ENCODE measurements at places on chromosomes 7 and 10. TPM values are rescaled to one million over a fixed set of nuclear protein-coding genes. Genes with fewer than 3 reads are reported as not detected.

GSDME gene
- total RNA-seq, result 6.2 TPM

CPEB3 gene
- total RNA-seq, result 1.8 TPM

ASCC1 gene
- 68.9 TPM for total RNA-seq

GCK gene
- 0.53 TPM for total RNA-seq

TBXAS1 gene
- total RNA-seq, result 5.1 TPM

- H3K36me3 ChIP-seq, result no peaks in the 10 kb centered on the region
- no peak overlapping the region for H3K4me3 ChIP-seq
- DNase-seq, result peak; percentile 81
- no peak overlapping the region for H3K27ac ChIP-seq
These were observed 15.4 kb downstream of the GPNMB start for GRCh38 chr7:23261843-23262452.

GRCh38 chr10:117533507-117534281 lies 8.9 kb upstream of the EMX2 start:
- H3K4me3 ChIP-seq, result no peak overlapping the region
- DNase-seq, result no peak
- peaks cover 9% of the 10 kb centered on the region for H3K4me1 ChIP-seq

DNA sequence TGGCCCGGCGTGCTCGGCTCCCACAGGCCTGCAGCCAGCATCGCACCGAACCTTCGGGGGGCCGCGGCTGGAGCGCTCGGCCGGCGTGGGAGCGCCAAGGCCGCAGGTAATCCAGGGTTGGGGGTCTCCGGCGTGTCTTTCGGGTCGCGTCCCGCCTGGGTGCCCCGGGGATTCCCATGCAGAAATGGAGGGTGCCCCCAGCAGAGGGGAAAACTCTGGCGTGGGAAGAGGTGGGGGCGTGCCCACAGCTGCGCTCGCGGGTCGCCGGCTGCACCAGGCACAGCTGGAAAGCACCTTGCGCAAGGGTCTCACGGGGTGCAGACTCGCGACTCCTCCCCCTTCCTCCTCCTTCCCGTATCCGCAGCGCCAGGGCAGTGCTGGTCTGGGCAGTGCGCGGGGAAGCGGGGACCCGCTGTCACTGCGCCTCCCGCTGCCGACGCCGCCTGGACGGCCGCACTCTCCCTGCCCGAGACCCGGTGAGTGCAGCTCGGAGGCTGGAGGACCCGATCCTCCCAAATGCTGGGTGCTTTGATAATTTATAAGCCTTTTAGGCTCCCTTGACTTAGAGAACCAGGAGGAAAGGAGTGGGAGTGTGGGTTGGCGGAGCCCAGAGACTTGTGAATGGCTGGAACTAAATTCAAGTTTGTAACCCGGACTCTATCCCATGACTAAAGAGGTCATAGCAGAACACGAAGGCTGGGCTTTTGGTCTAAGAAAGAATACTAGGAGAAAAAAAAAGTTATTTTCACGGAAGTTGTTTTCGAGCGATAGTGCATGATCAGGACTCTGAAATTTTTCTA lies 489 bp downstream of the MAP3K8 start:
- H3K4me1 ChIP-seq, result peaks cover 51% of the 10 kb centered on the region
- peak overlapping the region; percentile 74 for H3K27ac ChIP-seq
- H3K27me3 ChIP-seq, result no peaks in the 10 kb centered on the region
- H3K4me3 ChIP-seq, result peak overlapping the region; percentile 92
- peak; percentile 82 for DNase-seq
- H3K36me3 ChIP-seq, result peaks cover 25% of the 10 kb centered on the region

DNA sequence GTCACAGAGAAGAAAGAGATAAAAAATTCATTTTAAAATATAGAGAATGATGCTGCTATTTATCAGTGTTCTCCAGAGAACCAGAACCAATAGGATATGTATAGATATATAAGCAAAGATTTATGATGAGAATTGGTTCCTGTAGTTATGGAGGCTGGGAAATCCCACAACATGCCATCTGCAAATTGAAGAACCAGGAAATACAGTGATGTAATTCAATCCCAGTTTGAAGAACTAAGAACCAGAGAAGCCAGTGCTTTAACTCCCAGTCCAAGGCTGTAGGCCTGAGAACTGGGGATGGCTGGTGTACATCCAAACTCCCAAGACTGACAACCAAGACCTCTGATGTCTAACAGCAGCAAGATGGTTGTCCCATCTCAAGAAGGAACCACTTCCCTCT lies 192.9 kb upstream of the PLXDC2 start:
- no peaks in the 10 kb centered on the region for H3K4me1 ChIP-seq
- no peak for DNase-seq
- no peaks in the 10 kb centered on the region for H3K36me3 ChIP-seq
- H3K27ac ChIP-seq, result no peak overlapping the region

- no peaks in the 10 kb centered on the region for H3K4me1 ChIP-seq
- H3K4me3 ChIP-seq, result no peak overlapping the region
- no peak overlapping the region for H3K27ac ChIP-seq
- H3K36me3 ChIP-seq, result no peaks in the 10 kb centered on the region
These were observed 149.8 kb downstream of the AMPH start for GRCh38 chr7:38481401-38481800.

GRCh38 chr7:79454361-79454960 lies 994 bp upstream of the MAGI2 start:
- peaks cover 5% of the 10 kb centered on the region for H3K4me1 ChIP-seq
- peaks cover 45% of the 10 kb centered on the region for H3K27me3 ChIP-seq
- no peak overlapping the region for H3K4me3 ChIP-seq
- no peak for DNase-seq
- no peak overlapping the region for H3K27ac ChIP-seq

DNA sequence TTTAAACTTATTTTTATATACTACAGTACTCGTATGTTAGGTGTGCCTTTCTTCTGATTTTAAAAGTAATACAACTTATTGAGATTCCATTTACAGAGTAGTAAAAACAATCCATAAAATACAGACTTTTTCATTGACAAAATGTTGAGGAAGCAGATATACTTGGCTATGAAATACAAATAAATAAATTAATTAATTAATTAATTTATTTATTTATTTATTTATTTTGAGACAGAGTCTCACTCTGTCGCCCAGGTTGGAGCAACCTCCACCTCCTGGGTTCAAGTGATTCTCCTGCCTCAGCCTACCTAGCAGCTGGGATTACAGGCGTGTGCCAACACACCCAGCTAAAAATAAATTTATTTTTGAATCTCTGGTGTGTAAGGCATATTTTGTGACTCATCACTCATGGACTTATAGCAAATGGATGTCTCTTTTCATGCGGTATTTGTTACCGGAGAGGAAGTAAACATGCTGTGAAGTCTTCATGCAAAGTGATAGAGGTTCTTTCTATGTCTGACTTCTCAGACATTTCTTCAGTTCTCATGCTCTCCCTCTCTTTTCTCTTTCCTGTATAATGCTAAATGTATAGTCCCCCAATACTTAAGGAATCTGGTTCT lies 20.2 kb upstream of the SRPK2 start:
- no peaks in the 10 kb centered on the region for H3K27me3 ChIP-seq
- H3K27ac ChIP-seq, result no peak overlapping the region
- no peak overlapping the region for H3K4me3 ChIP-seq
- DNase-seq, result no peak
- H3K36me3 ChIP-seq, result no peaks in the 10 kb centered on the region
- no peaks in the 10 kb centered on the region for H3K4me1 ChIP-seq

GRCh38 chr7:130908345-130909160 lies 174.5 kb upstream of the KLF14 start:
- H3K36me3 ChIP-seq, result peaks cover 87% of the 10 kb centered on the region
- peak overlapping the region; percentile 99 for H3K27ac ChIP-seq
- H3K4me1 ChIP-seq, result peaks cover 83% of the 10 kb centered on the region
- no peak for DNase-seq
- peak overlapping the region; percentile 88 for H3K4me3 ChIP-seq

- H3K36me3 ChIP-seq, result peaks cover 4% of the 10 kb centered on the region
- DNase-seq, result no peak
- H3K4me1 ChIP-seq, result peaks cover 8% of the 10 kb centered on the region
- no peaks in the 10 kb centered on the region for H3K27me3 ChIP-seq
- no peak overlapping the region for H3K4me3 ChIP-seq
- no peak overlapping the region for H3K27ac ChIP-seq
These were observed 116.3 kb downstream of the CUX1 start for GRCh38 chr7:101933688-101934121.

DNA sequence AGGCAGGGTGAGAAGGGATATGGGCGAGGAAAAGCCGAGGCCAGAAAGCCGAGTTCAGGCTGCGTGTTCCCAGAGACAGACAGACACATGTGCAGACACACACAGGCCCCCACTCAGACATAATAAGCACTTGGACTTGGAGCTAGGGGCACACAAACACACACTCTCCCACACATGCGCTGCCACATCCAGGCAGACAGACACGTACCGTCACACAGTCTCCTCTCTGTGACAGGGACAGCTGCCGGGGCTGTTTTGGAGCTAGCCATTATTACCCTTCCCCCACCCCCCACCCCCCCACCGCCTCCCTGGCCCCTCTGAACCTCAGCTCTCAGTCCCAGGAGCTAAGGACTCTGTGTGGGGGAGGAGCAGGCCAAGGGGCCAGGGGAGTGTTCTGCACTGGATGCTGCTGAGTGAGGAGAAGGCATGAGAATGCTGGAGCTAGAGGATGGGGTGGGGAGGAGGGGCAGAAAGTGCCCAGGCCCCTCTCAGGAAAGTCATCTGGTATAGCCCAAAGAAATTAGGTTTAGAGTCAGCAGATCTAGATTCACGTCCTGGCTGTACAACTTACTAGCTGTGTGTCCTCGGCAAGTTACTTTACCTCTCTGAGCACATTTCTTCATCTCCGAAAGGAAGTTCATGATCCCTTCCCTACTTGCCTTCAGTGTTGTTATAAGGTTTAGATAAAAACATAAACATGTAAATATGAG lies 6.3 kb downstream of the PITX3 start:
- DNase-seq, result no peak
- no peak overlapping the region for H3K4me3 ChIP-seq
- H3K27me3 ChIP-seq, result peaks cover 27% of the 10 kb centered on the region
- H3K27ac ChIP-seq, result no peak overlapping the region
- H3K36me3 ChIP-seq, result no peaks in the 10 kb centered on the region
- peaks cover 8% of the 10 kb centered on the region for H3K4me1 ChIP-seq

GRCh38 chr7:23533238-23533604 lies 1.4 kb upstream of the TRA2A start:
- peaks cover 30% of the 10 kb centered on the region for H3K4me1 ChIP-seq
- H3K36me3 ChIP-seq, result peaks cover 32% of the 10 kb centered on the region
- no peaks in the 10 kb centered on the region for H3K27me3 ChIP-seq
- peak overlapping the region; percentile 100 for H3K27ac ChIP-seq

DNA sequence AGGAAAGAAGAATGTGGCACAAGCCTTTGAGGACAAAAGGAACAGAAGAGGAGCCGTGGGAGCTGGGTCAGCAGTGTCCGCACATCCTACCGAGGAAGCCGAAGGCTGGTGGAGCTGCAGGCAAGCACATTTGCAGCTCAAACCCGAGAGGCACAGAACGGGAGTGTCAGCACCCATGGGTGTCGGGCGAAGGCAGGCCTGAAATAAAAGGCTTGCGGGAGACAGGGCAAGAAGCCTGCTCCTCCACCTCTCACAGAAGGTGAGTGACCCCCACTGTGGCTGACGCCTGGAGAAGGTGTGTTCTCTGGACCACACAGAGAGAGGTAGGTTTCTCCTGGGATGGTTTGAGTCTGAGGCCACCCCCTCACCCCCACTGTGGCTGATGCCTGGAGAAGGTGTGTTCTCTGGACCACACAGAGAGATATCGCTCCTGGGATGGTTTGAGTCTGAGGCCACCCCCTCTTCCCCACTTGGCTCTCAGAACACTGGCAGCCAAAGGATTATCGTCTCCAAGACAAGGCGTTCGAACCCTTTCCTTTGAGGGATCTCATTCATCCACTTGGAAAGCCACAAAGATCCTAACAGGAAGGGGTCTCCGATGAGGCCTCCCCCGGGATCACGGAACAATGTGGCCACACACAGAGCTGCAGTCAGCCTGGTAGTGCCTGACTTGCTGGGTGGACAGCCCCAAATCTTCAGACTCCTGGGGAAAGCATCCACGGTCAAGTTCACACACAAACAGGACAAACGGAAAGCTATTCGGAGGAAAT lies 21.6 kb upstream of the GTPBP4 start:
- H3K36me3 ChIP-seq, result no peaks in the 10 kb centered on the region
- DNase-seq, result no peak
- H3K4me1 ChIP-seq, result peaks cover 7% of the 10 kb centered on the region
- no peak overlapping the region for H3K4me3 ChIP-seq
- peaks cover 5% of the 10 kb centered on the region for H3K27me3 ChIP-seq
- H3K27ac ChIP-seq, result no peak overlapping the region

GRCh38 chr7:28490831-28491230 lies 78.5 kb downstream of the CREB5 start:
- no peak overlapping the region for H3K4me3 ChIP-seq
- no peaks in the 10 kb centered on the region for H3K4me1 ChIP-seq
- no peak for DNase-seq
- peaks cover 17% of the 10 kb centered on the region for H3K27me3 ChIP-seq
- no peak overlapping the region for H3K27ac ChIP-seq
- no peaks in the 10 kb centered on the region for H3K36me3 ChIP-seq

DNA sequence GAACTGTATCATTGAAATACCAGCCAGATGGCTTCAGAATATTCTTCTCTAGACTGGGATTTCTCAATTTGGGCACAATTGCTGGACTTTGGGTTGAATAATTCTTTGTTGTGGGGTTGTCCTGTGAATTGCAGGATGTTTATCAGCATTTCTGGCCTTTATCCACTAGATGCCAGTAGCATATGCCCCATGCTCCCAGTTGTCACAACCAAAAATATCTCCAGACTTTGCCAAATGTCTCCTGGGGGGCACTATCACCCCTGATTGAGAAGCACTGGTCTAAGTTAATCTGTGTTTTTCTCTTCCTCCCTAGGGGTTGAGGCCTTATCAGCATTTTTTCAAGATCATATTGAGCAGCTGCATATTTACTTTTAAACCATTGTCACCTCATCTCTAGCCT lies 204.9 kb upstream of the SP8 start:
- no peak overlapping the region for H3K27ac ChIP-seq
- H3K27me3 ChIP-seq, result peaks cover 2% of the 10 kb centered on the region
- H3K36me3 ChIP-seq, result no peaks in the 10 kb centered on the region
- no peaks in the 10 kb centered on the region for H3K4me1 ChIP-seq

DNA sequence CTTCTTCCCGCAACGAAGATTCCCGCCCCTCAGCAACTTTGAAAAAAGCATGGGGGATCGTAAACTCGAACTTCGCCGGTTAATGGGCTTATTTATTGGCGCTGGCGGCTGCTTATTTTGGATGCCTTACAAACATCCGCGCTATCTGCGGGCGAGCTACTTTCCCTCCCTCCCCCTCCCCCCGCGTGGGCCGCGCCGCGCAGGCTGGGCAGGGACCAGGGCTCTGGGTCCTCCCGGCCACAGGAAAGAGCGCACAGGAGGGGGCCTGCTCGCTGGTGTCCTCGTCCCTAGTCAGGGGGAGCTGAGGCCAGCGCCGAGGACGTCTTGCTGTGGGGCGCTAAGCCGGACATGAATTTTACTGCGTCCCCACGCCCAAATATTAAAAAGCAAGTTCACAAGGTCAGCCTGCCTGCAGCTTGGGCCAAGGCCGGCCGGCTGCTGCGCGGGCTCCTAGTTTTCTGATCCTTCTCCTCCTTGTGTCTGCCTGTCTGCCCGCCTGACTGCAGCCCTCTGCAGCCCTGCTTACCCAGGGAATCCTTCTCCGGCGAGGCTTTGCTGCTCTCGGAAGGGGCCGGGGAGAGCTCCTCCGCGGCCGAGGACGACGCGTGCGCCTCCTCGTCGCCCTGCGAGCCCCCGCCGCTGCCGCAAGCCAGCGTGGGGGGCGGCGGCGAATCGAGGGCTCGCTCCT lies 1.2 kb downstream of the HOXA10 start:
- no peaks in the 10 kb centered on the region for H3K36me3 ChIP-seq
- no peak overlapping the region for H3K27ac ChIP-seq
- peaks cover 56% of the 10 kb centered on the region for H3K27me3 ChIP-seq

GRCh38 chr7:105098863-105099515 lies 85.0 kb downstream of the KMT2E start:
- no peaks in the 10 kb centered on the region for H3K27me3 ChIP-seq
- H3K36me3 ChIP-seq, result peaks cover 60% of the 10 kb centered on the region
- peak overlapping the region; percentile 89 for H3K27ac ChIP-seq
- no peak for DNase-seq
- peaks cover 63% of the 10 kb centered on the region for H3K4me1 ChIP-seq
- H3K4me3 ChIP-seq, result no peak overlapping the region
